HCT116 (cell line): ENCODE measurements at places on chromosomes 3 and 15. TPM values are rescaled to one million over a fixed set of nuclear protein-coding genes. Genes with fewer than 3 reads are reported as not detected.
A peak's percentile ranks its signal among the peaks of the same experiment; 100 is the strongest.

Gene DISP2
- 3.3 TPM for total RNA-seq

DNA sequence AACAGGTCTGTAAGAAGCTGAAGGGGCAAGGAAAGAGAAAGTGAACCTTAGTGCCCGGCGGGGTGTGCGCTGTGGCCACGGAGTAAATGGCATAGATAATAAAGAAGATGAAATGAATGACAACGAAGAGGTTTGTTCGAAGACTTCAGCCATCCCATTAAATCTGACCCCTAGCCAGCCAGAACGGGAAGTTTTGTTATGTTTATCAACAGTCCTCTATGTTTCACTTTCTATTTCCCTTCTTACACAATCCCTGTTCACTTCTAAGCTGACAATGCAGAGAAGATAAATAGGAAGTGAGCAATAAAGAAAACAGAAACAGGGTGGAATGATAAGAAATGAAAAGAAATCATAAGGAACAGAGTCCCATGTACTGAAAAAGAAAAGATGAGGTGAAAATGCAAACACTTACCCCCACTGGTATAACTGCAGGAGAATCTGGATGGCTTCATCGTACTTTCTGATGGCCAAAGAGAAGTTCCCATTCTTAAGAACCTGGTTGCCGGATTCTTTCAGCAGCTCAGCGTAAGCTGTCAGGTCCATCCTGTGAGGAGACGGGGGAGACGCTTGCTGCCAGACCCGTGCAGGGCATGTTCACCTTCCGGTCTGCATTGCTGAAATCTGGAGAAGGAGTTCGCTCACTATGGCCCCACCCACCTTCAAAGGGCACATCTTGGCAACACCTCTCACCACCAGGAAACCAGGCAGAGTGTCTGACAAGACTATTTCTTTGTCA, 36.8 kb downstream of the TRANK1 start:
- H3K36me3 ChIP-seq = no peaks in the 10 kb centered on the region
- no peaks in the 10 kb centered on the region for H3K27me3 ChIP-seq
- DNase-seq = no peak
- H3K27ac ChIP-seq = no peak overlapping the region

- H3K4me3 ChIP-seq = no peak overlapping the region
- peaks cover 3% of the 10 kb centered on the region for H3K4me1 ChIP-seq
- no peaks in the 10 kb centered on the region for H3K27me3 ChIP-seq
- H3K27ac ChIP-seq = no peak overlapping the region
These were observed 83.1 kb downstream of the MYO5A start for GRCh38 chr15:52445553-52445952.

- no peak for DNase-seq
- no peak overlapping the region for H3K27ac ChIP-seq
- no peaks in the 10 kb centered on the region for H3K27me3 ChIP-seq
- no peaks in the 10 kb centered on the region for H3K36me3 ChIP-seq
These were observed 140.0 kb downstream of the GADL1 start for GRCh38 chr3:30754426-30754825.

- no peaks in the 10 kb centered on the region for H3K27me3 ChIP-seq
- H3K27ac ChIP-seq = no peak overlapping the region
- H3K4me1 ChIP-seq = no peaks in the 10 kb centered on the region
- no peak overlapping the region for H3K4me3 ChIP-seq
These were observed 31.0 kb downstream of the GRIP2 start for GRCh38 chr3:14508966-14509795.

DNA sequence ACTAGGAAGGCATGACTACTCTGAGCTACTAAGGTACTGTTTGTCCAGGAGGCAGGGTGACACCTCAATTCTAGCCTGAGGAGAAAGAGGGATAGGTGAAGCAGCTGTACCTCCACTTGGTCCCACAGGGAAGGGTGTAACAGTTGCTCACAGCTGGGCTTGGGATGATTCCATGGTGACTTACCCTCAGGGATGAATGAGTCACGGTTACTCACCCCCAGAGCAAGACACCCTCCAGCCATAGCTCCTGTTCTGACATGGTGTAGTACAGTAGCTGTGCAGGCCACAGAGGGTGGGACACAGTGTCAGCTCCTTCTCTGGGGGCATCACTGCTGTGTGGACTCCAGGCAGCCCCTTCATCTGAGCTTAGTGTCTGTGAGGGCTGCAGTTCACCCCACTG, 868.6 kb upstream of the SEMA6D start:
- no peaks in the 10 kb centered on the region for H3K4me1 ChIP-seq
- H3K36me3 ChIP-seq = no peaks in the 10 kb centered on the region
- no peak overlapping the region for H3K4me3 ChIP-seq
- H3K27me3 ChIP-seq = no peaks in the 10 kb centered on the region

DNA sequence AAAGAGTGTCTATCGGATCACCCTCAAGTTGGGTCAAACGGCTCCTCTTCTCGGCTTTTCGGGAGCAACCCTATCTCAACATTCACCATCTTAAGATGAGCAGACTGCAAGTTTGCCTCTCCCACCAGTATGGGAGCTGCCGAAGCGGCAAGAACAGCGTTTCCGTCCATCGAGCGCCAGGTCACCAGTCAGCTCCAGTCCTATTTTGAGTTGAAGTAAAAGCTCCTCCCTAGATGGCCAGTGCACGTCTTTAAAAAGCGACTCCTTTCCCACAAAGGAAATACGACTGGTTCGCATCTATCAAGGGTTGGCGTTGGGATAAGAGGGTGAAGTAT, 369 bp upstream of the U2SURP start:
- no peak for DNase-seq
- peaks cover 36% of the 10 kb centered on the region for H3K4me1 ChIP-seq
- H3K27me3 ChIP-seq = no peaks in the 10 kb centered on the region
- peak overlapping the region; percentile 99 for H3K4me3 ChIP-seq
